ENCODE measurements at places on chromosomes 1 and 21. TPM values are rescaled to one million over a fixed set of nuclear protein-coding genes. Genes with fewer than 3 reads are reported as not detected.
A peak's percentile ranks its signal among the peaks of the same experiment; 100 is the strongest.

GRCh38 chr21:35035116-35035515 lies 14.0 kb downstream of the RUNX1 start:
- H3K4me3 ChIP-seq: no peak overlapping the region
- peaks cover 3% of the 10 kb centered on the region for H3K36me3 ChIP-seq
- DNase-seq: no peak
- H3K4me1 ChIP-seq: no peaks in the 10 kb centered on the region
- H3K27me3 ChIP-seq: no peaks in the 10 kb centered on the region

GRCh38 chr1:74145086-74145485 lies 52.9 kb downstream of the LRRIQ3 start:
- no peaks in the 10 kb centered on the region for H3K27me3 ChIP-seq
- H3K27ac ChIP-seq: no peak overlapping the region
- H3K4me1 ChIP-seq: no peaks in the 10 kb centered on the region
- no peaks in the 10 kb centered on the region for H3K36me3 ChIP-seq

GRCh38 chr1:27109103-27109822 lies 45.7 kb downstream of the SLC9A1 start:
- no peak overlapping the region for H3K4me3 ChIP-seq
- H3K27ac ChIP-seq: no peak overlapping the region
- peaks cover 14% of the 10 kb centered on the region for H3K4me1 ChIP-seq
- no peak for DNase-seq

DNA sequence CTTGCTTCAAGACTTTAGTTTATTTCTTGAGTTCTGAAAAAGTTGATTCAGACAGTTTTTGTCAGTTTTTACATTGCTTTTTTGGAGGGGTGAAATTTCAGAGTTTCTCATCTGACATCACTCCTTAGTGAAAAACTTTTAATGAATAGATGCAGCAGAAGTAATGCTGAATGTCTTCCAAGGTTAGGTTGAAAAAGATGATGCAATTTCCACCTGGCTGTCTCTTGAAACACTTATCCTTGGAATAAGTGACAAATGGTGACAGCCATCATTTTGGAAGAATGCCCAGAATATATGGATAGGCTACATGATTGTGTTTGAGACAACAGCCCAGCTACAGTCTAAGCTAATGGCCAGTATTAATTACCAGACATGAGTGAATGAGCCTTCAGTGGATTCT lies 140.8 kb downstream of the ZNF644 start:
- H3K36me3 ChIP-seq: no peaks in the 10 kb centered on the region
- H3K27me3 ChIP-seq: no peaks in the 10 kb centered on the region
- H3K4me1 ChIP-seq: no peaks in the 10 kb centered on the region
- H3K27ac ChIP-seq: no peak overlapping the region

GRCh38 chr1:1106510-1107221 lies 9.2 kb downstream of the C1orf159 start:
- no peaks in the 10 kb centered on the region for H3K4me1 ChIP-seq
- no peak overlapping the region for H3K4me3 ChIP-seq
- DNase-seq: no peak
- no peaks in the 10 kb centered on the region for H3K27me3 ChIP-seq

- DNase-seq: no peak
- H3K4me1 ChIP-seq: no peaks in the 10 kb centered on the region
- H3K36me3 ChIP-seq: no peaks in the 10 kb centered on the region
Measured at GRCh38 chr1:105684714-105685113, 1371.8 kb upstream of the PRMT6 start.

DNA sequence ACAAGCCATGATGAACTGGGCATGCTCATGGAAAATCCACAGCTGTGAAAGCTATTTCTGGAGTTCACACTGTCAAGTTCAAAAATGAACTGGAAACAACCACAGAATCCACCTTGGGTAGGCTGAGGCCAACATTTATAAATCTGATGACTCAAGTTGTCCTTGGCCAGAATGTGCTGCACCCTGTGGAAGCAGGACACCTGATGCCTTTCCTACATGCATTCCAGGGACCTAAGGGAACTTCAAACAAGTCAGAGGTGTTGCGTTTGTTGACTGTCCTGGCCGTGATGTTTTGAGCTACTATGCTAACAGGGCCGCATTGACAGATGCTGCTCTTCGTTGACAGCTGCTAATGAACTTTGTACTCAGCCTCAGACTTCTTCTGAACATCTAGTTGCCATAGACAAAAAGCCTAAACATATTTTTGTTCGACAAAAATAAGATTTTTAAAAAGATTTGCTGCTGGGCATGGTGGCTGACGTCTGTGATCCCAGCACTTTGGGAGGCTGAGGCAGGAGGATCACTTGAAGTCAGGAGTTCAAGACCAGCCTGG lies 127.9 kb upstream of the SLC45A1 start:
- H3K4me1 ChIP-seq: peaks cover 13% of the 10 kb centered on the region
- H3K27me3 ChIP-seq: no peaks in the 10 kb centered on the region
- no peak for DNase-seq
- no peak overlapping the region for H3K4me3 ChIP-seq
- no peaks in the 10 kb centered on the region for H3K36me3 ChIP-seq
- no peak overlapping the region for H3K27ac ChIP-seq

GRCh38 chr1:6271554-6271953 lies 10.7 kb upstream of the GPR153 start:
- DNase-seq: no peak
- no peaks in the 10 kb centered on the region for H3K27me3 ChIP-seq
- peaks cover 4% of the 10 kb centered on the region for H3K36me3 ChIP-seq
- no peak overlapping the region for H3K4me3 ChIP-seq
- H3K4me1 ChIP-seq: peaks cover 5% of the 10 kb centered on the region
- no peak overlapping the region for H3K27ac ChIP-seq

GRCh38 chr1:29651246-29651645 lies 414.9 kb downstream of the PTPRU start:
- peaks cover 5% of the 10 kb centered on the region for H3K27me3 ChIP-seq
- no peak overlapping the region for H3K27ac ChIP-seq
- H3K4me3 ChIP-seq: no peak overlapping the region
- peak; percentile 12 for DNase-seq
- H3K4me1 ChIP-seq: no peaks in the 10 kb centered on the region

DNA sequence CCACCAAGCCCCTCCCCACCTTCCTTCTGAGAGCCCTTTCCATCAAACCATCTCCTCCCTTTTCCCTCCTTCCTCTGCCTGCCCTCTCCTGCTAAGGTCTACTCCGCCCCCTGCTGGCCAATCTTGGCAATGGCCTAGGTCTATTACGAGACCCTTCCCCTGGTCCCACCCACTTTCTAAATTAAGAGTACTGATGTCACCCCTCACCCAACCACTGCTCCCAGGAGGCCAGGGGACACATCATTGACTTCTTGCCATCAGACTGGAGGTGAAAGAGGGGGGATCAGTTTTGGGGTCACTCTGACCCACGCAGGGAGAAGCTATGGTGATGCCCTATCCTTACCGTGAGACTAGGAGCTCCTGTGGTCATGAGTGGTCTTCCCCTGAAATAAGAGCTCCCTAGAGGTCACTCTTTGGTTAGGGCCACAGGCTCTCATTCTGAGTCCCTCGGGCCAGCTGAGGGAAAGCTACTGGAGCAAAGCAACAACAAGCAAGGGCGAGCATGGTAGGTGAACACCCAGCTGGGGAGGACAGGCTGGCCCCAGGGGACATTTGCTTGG lies 34.6 kb upstream of the S100A7 start:
- peak; percentile 83 for DNase-seq
- no peaks in the 10 kb centered on the region for H3K36me3 ChIP-seq
- no peaks in the 10 kb centered on the region for H3K4me1 ChIP-seq
- H3K27ac ChIP-seq: no peak overlapping the region
- peaks cover 27% of the 10 kb centered on the region for H3K27me3 ChIP-seq
- no peak overlapping the region for H3K4me3 ChIP-seq

- no peak for DNase-seq
- H3K4me3 ChIP-seq: no peak overlapping the region
- H3K27me3 ChIP-seq: no peaks in the 10 kb centered on the region
- no peak overlapping the region for H3K27ac ChIP-seq
- H3K4me1 ChIP-seq: peaks cover 14% of the 10 kb centered on the region
Measured at GRCh38 chr1:115729756-115730155, 38.8 kb downstream of the CASQ2 start.

GRCh38 chr1:37478451-37478881 lies 4.1 kb downstream of the ZC3H12A start:
- peaks cover 81% of the 10 kb centered on the region for H3K36me3 ChIP-seq
- no peaks in the 10 kb centered on the region for H3K27me3 ChIP-seq
- no peak overlapping the region for H3K4me3 ChIP-seq
- peaks cover 64% of the 10 kb centered on the region for H3K4me1 ChIP-seq

- H3K27me3 ChIP-seq: no peaks in the 10 kb centered on the region
- no peak for DNase-seq
- H3K36me3 ChIP-seq: no peaks in the 10 kb centered on the region
- H3K4me3 ChIP-seq: no peak overlapping the region
- H3K27ac ChIP-seq: no peak overlapping the region
Measured at GRCh38 chr1:99619583-99619982, 26.3 kb upstream of the PALMD start.

LCE1B gene
- not detected for total RNA-seq

LRRIQ3 gene
- 1.7 TPM for total RNA-seq

PRCC gene
- total RNA-seq: 36.9 TPM

CLCA2 gene
- not detected for total RNA-seq

LSM10 gene
- total RNA-seq: 6.4 TPM

YOD1 gene
- 5.6 TPM for total RNA-seq

SPRR2F gene
- not detected for total RNA-seq

GPR37L1 gene
- total RNA-seq: not detected

ZNF697 gene
- 1.7 TPM for total RNA-seq
